ENCODE measurements at places on chromosomes 3 and 15.

- peaks cover 26% of the 10 kb centered on the region for H3K4me1 ChIP-seq
- H3K27ac ChIP-seq = peak overlapping the region; percentile 89
- peak; percentile 98 for DNase-seq
- no peaks in the 10 kb centered on the region for H3K27me3 ChIP-seq
Observed at GRCh38 chr3:123660900-123661299, 76.0 kb upstream of the HACD2 start.

GRCh38 chr3:39181408-39182335 is 10.7 kb downstream of the XIRP1 start:
- H3K36me3 ChIP-seq = no peaks in the 10 kb centered on the region
- no peak overlapping the region for H3K4me3 ChIP-seq
- no peaks in the 10 kb centered on the region for H3K27me3 ChIP-seq
- no peak overlapping the region for H3K27ac ChIP-seq
- peaks cover 11% of the 10 kb centered on the region for H3K4me1 ChIP-seq

GRCh38 chr15:90400005-90400758 is 12.1 kb downstream of the IQGAP1 start:
- H3K27ac ChIP-seq = peak overlapping the region; percentile 49
- H3K4me1 ChIP-seq = peaks cover 16% of the 10 kb centered on the region
- H3K4me3 ChIP-seq = no peak overlapping the region
- H3K36me3 ChIP-seq = peaks cover 3% of the 10 kb centered on the region
- DNase-seq = no peak

GRCh38 chr3:187107989-187108388 is 31.3 kb downstream of the RPL39L start:
- no peaks in the 10 kb centered on the region for H3K4me1 ChIP-seq
- DNase-seq = no peak
- H3K4me3 ChIP-seq = no peak overlapping the region
- no peaks in the 10 kb centered on the region for H3K36me3 ChIP-seq

DNA sequence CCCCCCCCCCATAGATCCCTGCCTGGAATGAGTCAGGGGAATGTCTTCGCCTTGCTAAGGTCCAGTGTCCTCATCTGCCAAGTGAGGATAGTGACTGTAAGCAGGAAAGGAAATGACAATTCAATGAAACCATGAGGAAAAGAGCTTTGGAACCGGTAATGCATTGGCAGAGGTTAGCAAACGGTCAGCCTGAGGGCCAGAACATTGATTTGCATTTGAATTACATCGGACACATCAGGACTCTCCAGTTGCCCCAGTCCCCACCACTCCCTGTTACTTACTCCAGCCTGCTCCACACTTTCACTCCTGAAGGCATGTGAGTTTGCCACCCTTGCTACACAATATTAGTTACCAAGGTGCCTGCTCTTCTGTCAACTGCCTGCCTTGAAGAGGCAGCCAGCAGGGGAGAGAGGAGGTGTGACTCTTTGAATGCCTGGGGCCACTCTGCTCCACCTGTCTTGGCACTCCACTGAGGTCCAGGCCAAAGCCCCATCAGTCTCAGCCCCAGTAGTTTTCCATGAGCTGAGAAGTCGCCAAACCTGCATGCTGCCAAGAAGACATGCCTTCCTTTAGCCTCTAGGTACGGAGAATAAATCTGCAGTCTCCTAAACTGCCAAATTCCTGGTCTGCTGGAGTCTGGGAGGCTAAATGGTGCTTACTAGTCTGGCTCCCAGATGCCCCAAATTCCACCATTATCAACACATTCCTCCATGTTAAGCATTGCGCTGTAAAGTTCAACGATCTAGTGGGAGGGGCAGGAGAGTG is 191.7 kb upstream of the TLE3 start:
- no peak for DNase-seq
- no peak overlapping the region for H3K27ac ChIP-seq
- H3K4me1 ChIP-seq = no peaks in the 10 kb centered on the region
- H3K27me3 ChIP-seq = peaks cover 27% of the 10 kb centered on the region
- no peak overlapping the region for H3K4me3 ChIP-seq
- no peaks in the 10 kb centered on the region for H3K36me3 ChIP-seq

Data from IMR-90 (cell line).